Kidney capillary endothelial cell (primary cell): ENCODE measurements at places on chromosomes 2 and 18.

- DNase-seq = peak; percentile 43
Measured at GRCh38 chr2:118371515-118371914, 283.2 kb downstream of the INSIG2 start.

DNA sequence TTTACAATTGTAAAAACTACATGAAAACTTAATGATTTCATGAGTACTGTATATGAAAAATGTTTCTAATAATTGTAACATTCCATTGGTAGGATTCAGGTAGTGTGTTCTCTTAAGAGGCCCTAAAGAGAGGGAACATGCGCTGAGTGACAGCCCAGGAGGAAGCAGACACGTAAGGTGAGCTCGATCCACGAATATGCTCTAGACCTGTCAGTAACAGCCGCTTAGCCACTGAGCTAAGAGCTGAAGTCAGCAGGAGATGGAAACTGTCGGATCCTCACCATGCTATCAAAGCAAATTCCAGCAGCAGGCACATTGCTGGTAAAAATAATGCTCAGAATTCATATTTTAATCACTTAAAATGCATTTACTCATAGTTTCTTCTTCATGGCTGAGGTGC lies 346.5 kb downstream of the TGIF1 start:
- no peak for DNase-seq

DNA sequence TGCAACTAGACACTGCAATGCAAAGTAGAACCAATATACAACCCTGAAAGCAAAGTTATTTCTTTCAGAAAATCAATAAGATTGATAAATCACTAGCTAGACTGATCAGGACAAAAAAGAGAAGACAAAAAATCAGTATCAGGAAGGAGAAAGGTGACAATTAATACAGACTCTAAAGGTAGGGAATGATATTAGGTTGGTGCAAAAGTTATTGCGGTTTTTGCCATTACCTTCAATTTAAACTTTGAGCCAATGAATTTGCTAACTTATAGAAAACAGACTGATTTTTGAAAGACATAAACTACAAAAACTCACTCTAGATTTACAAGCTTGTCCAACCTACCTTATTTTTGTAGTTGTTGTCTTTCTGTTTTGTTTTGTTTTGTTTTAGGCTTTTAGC lies 30.5 kb upstream of the MRPS9 start:
- no peak for DNase-seq

GRCh38 chr2:230650585-230651137 lies 62.0 kb upstream of the CAB39 start:
- no peak for DNase-seq

- DNase-seq = no peak
Measured at GRCh38 chr2:47984041-47984440, 77.7 kb upstream of the FBXO11 start.

DNA sequence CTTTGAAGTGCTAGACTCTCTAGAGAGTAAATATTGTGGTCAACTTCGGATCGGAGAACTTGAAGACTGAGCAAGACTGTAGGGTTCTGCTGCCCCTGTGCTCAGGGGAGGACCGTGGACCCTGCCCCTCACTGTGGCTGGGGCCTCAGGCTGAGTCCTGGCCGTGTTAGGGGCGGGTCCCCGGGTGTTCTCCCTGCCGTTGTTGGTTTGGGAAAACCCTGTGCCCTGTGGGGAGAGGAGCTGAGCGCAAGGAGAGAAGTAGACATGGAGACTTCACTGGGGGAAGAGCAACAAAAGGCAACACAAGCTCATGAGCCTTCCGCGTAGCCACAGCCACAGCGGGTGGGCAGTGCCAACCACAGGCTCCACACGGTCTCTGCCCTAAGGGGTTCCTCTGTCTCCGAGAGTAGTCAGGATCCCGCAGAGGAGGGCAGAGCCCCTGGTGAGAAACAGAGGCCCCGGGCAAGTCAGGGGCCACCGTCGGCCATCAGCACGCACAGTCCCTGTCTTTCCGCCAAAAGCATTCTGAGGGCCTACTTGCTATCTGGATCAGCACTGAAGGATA lies 53.1 kb downstream of the NTSR2 start:
- no peak for DNase-seq

GRCh38 chr2:145032791-145033190 lies 512.9 kb upstream of the ZEB2 start:
- no peak for DNase-seq

DNA sequence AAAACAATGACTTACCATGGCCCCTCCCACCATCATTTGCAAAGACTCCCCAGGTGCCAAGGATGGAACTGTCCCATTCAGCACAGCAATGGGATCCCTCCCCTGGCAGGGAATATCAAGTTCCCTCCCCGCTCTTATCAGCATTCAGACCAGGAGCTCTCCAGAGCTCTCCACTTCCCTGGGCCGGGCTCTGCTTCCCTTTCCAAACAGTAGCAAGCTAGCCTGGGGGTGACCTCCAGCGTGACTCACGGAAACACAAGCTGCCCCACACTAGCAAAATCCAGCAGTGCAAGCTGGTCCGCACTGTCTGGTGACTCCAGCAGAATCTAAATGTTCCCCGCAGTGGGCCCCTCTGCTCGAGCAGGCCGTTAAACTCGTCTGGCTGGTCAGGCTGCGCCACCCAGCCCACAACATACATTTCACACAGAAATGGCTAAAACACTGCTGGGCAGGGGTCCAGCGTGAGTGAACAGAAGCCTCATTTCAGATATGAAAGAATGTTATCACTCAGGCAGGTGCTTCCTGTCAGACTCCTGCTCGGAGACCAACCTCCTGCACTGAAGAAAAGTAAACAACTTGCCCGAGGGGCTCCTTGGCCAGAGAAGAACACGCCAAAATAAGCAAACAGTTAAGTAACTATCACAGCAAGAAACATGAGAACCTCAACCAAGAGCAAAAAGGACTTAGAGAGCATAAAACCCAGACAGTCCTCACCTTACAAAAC lies 33.9 kb downstream of the STAT1 start:
- peak; percentile 62 for DNase-seq

- DNase-seq = no peak
Measured at GRCh38 chr18:80074183-80074582, 34.9 kb upstream of the ADNP2 start.

- DNase-seq = no peak
Measured at GRCh38 chr2:177326005-177326404, 61.5 kb upstream of the NFE2L2 start.

- DNase-seq = no peak
Measured at GRCh38 chr2:232030229-232030628, 68.7 kb downstream of the DIS3L2 start.

DNA sequence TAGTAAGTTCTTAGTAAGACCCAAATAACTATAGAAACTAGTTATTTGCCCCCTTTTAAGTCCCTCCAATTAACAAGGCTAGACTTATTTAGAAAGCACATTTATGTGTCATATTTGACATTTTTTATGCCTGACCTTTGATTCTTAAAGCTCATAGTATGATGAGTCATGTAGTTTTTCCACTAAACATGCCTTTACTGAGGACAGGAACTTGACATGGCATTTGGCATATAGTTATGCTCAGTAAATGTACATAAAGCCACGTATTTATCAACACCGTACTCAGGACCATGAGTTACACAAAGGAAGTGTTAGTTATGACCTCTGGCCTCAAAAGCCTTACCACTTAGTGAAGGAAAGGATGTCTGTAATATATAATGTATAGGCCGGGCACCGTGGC lies 78.9 kb downstream of the GNAL start:
- DNase-seq = peak; percentile 30

DNA sequence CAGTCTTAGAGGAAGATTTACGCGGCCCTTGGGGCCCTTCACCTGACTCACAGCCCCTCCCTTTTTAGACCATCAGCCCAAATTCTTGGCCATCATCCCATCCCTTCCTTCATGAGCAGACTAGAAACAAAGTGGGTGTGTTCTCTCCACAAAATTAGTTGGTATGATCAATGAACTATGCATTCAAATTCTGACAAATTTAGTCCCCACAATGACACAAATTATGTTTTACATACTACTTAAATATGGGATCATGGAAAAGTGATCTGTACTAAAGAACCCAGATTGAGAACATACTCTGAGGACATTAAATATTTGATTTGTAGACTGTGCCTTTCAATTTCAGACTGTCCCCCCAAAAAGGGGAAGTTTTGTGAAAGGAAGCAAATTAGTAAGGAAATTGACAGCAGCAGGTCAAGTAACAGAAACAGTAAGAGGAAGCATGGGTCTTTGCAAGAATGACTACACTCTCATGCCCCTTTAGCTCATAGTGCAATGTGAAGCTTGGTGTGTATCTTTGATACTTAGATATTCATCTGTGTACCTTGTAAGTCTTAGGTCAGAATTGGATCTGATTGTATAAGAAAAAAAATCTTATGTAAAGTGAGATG lies 2.2 kb upstream of the MAPRE2 start:
- no peak for DNase-seq
